Gastrocnemius medialis (tissue), 4 donors: ENCODE measurements at places on chromosomes 7 and 10. TPM values are rescaled to one million over a fixed set of nuclear protein-coding genes. Genes with fewer than 3 reads are reported as not detected.

SORCS1 gene
- not detected for total RNA-seq

HOXA9 gene
- total RNA-seq, result 30.3 TPM

FBXL13 gene
- total RNA-seq, result 0.26 TPM

EVX1 gene
- total RNA-seq, result not detected

SNX10 gene
- total RNA-seq, result not detected

SPRN gene
- total RNA-seq, result not detected

CAV1 gene
- total RNA-seq, result 66.0 TPM

SPDYE5 gene
- total RNA-seq, result not detected
